AG08396 (cell line): ENCODE measurements at places on chromosomes 5 and 9.

DNA sequence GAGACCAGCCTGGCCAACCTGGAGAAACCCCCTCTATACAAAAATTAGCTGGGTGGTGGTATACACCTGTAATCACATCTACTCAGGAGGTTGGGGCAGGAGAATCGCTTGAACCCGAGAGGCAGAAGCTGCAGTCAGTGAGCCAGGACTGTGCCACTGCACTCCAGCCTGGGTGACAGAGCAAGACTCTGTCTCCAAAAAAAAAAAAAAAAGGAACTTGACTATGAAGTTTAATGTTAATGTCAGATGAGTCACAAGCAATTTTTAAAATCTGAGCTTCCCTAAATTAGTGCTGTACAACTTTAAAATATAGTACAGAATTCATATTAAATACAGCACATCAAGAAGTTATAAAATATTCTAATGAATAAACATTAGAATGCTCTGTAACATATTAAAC lies 1.5 kb downstream of the MEIKIN start:
- DNase-seq: no peak

- no peak for DNase-seq
Measured at GRCh38 chr5:174189654-174190541, 144.4 kb downstream of the NSG2 start.

GRCh38 chr5:5598547-5599113 lies 176.2 kb downstream of the ICE1 start:
- DNase-seq: no peak

DNA sequence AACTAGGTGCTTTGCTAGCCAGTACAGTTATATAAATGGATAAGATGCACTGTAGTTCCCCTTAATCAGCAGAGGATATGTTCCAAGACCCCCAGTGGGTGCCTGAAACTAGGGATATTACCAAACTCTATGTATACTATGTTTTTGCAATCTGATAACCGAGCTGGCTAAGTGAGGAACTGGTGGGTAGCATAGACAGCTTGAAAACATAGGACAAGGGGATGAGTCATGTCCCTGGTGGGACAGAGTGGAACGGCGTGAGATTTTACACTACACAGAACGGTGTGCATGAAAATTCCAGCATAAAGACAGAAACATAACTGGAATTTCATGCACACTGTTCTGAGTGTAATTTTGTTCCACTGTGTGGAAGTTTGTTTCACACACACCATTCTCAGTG lies 86.9 kb downstream of the BASP1 start:
- DNase-seq: no peak

- DNase-seq: no peak
Measured at GRCh38 chr5:71738662-71739361, 19.7 kb downstream of the CARTPT start.

DNA sequence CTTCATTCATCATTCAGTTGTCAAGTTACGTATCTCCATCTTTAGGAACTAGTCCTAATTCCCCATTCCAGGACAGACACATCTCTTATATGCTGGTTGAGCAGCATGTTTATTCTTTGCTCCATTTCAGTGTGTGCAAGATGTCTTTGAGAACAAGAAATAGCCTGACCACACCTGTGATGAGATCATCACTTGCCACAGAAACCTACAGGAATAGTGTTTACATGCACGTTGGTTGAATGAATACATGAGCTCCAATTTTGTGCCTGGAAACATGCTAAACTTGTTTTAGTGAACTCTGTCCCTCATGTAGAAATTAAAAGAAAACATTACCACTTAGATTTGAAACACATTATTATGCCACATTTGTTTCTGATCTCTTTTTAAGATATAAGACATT lies 489.1 kb downstream of the CDH18 start:
- no peak for DNase-seq
